ENCODE measurements at places on chromosomes 16 and 17. TPM values are rescaled to one million over a fixed set of nuclear protein-coding genes. Genes with fewer than 3 reads are reported as not detected.

- DNase-seq, result no peak
Measured at GRCh38 chr17:9185142-9185541, 163.8 kb downstream of the NTN1 start.

DNA sequence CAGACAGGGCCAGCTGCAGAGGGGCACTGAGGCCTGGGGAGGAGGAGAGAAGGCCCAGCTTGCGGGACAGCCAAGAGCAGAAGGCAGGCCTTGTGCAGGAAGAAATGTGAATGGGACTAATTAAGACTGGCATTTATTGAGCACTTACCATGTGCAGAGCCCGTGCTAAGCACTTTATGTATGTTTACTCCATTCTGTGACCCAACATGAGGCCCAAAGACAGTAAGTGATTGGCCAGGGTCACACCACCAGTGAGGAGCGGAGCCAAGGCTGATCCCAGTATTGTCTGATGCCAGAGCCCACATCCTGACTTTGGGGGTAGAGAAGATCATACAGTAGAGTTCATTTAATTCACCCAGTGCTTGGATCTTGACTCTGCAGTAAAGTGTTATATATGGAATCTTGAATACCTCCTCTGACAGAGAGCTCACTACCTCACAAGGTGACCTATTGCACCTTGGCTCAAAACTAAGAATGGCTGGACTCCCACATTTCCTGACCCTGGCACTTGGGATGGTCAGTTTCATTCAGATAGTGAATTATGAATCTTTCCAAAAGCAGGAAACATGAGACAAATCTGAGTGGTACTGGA, 13.6 kb downstream of the KATNB1 start:
- DNase-seq, result no peak

DNA sequence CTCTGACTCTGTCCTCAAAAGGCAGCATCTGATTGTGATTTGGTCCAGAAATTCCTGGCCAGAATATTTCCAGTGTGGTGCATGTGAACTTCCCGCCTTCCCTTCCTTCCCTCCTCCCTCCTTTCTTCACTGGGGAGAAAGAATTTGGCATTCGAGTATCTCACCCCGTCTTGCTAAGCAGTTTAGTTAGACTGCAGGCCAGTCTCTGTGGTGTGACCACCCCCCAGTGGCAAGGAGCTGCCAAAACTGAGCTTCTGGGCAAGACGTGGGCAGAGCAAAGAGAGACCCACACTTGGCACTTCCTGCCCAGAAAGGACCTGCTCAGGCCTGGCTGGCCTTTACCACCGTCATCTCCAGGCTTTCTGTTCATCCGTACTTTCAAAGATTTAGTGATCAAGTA, 36.4 kb downstream of the SNX20 start:
- DNase-seq, result peak; percentile 48

DNA sequence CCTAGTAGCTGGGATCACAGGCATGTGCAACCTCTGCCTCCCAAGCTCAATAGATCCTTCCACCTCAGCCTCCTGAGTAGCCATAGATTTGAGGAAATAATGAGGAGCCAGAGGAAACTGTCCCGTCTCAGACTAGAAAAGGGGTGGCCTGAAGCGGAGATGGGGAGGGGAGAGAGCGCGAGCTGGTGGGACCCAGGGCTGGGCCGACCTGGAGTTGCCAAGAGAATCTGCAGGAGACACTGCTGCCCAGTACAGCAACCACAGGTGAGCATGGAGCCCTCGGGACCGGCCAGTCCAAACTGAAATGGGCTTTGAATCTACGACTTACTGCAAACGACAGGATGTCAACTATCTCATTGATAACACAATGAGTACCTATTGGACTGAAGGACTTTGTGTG, 24.3 kb downstream of the CD300A start:
- no peak for DNase-seq

GRCh38 chr16:57537581-57538234, 1.3 kb upstream of the CCDC102A start:
- no peak for DNase-seq

DNA sequence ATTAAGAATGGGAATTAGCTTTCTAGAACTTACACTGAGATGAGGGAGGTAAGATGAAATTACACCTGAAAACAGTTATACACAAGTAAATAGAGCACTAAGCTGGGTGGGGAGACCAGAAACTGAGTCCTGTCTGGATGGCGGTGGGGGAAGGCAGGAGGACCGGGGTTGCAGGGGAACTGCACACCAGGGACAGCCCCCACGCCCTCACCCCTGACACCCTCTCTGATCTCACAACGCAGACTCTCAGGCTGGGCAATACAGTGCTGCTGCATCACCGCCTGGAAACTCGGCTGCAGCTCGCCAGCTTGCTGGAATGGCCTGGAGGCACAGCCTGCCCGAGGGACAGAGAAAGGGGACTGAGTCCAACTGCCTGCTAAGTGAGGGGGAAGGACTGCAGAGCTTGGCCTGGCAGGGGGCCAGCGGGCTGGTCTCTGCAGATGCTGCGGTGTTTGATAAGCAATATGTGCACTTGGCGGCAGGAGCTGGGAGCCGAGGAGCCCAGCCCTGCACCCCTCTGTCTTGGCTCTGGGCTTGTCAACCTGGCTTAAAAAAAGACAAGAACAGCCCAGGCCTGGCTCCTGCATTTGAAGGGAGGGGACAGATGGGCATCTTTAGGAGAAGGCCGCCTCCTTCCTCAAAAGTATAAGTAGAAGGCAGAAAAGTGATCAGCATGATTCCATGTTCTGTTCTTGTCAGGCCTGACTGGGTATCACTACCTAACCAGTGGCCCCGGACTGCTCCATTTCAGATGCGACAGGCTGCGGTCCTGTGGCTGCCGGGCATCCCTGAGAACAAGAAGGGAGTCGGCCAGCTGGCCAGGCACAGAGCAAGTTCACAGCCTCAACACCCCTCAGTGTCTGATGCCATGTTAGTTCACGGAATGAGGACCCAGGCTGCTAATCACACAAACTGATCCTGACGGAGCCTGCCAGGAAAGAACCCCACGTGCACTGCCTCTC, 30.2 kb downstream of the SPHK1 start:
- DNase-seq, result no peak

DNA sequence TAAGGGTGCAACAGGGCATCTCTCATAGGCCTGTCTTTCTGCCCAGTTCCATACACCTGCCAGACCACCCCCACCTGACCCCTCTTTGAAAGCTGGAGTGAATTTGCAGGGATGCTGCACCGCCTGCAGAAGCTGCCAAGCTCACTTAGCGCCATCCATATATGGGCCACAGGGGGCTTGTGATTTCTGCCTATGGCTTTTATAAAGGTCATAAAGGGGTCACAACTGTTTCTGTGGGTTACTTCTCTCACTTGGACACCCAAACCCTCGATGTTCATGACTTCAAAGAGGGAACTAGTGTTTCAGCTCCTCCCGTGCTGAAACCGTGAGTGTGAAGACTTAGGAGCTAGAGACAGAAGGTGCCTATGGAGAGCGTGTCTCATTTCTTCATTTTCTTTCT, 23.9 kb upstream of the MEAK7 start:
- DNase-seq, result no peak

GRCh38 chr17:45791041-45791582, 7.0 kb downstream of the CRHR1 start:
- no peak for DNase-seq

DNA sequence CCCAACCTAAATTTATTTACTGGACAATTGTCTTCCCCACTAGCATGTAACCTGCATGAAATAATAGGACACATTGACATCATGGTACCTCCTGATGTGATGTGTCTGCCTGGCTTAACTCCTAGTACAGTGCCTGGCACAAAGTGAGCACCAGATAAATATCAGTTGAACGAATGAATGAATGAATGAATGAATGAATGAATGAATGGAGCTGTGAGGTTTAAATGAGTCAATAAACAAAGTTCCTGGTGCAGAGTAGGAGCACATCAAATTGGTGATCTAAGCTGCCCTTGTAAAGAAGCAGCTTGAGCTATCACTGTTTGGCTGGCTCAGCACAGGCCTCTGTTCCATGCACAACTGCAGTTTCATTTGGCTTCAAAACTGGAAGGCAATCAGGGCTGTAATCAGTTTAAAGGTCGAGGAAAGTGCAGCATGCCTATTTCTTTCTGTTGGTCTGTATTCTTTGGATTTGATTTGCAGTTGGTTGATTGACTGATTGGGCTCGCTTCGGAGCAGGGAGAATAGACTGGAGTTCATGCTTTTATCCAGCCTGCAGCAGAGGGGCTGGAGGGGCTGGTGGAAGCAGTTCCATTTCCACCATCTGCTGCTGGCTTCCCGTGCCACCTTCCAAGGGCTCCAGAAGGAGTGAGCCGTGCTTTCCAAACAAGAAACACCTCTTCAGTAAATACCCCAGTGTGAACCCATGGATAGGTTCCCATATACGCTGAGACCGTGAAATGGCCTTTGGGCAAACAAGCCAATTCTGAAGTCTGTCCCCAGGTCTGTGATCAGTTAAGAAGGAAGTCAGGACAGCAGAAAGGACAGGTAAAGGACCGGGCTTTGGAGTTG, 54.6 kb downstream of the GPRC5B start:
- DNase-seq, result no peak

- DNase-seq, result no peak
Measured at GRCh38 chr17:64071111-64071510, 50.7 kb upstream of the ICAM2 start.

DNA sequence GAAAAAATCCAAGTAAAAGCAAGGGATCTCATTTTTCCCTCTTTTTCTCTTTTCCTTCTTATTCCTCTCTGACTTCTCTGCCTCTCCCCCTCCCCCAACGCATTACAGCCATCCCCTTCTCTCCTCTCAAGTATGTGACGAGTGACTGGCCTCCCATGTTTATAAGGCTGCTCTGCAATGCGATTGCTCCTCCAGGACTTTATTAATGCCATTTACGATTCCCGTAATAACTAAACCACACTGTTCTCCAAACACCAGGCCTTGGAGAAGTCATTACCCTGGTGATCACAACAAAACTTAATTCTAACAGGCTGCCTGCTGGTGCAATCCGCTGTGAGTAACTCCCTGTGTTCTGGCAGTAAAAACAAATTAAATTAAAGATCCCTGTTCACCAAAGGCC, 88.8 kb downstream of the HS3ST3B1 start:
- no peak for DNase-seq

GRCh38 chr16:86363836-86364618, 146.3 kb upstream of the FOXF1 start:
- DNase-seq, result no peak

DNA sequence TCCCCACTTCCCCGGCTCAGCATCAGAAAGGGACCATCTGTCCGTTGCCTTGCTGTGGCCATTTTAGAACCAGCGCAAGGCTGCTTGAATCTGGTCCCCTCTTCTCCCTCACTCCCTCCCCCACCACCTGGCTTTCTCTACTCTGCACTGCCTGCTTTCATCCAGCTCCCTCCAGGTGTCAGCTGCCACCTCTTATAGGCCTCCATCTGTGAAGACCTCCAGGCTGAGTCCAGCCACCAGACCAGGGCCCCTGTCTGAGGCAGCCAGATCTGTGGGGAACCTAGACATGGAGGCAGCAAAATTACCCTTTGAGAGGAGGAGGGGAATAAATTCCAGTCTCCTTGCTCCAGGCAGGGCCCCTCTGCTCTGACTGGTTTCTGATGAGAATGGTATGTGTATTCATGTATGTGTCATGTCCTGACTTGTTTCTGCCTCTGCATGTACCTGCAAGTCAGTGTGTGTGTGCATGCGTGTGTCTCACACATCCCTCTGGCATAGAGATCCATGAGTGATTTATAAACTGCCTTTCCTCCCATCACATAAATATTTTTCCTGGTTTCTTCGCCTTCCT, 21.1 kb downstream of the MINK1 start:
- DNase-seq, result no peak

The FAM83G gene
- 7.1 TPM for total RNA-seq

The ABCA3 gene
- total RNA-seq, result 6.0 TPM

The CPSF4L gene
- not detected for total RNA-seq

Data from activated CD4-positive, alpha-beta T cell treated with anti-CD3 and anti-CD28 coated beads, Interleukin-2, amount 10 ng/mL, durations not matched to agents 7 days and 5 days (primary cell).